ENCODE measurements at places on chromosomes 4 and X.

GRCh38 chr4:77433418-77433733, 172.2 kb upstream of the CXCL13 start:
- DNase-seq: peak; percentile 70

DNA sequence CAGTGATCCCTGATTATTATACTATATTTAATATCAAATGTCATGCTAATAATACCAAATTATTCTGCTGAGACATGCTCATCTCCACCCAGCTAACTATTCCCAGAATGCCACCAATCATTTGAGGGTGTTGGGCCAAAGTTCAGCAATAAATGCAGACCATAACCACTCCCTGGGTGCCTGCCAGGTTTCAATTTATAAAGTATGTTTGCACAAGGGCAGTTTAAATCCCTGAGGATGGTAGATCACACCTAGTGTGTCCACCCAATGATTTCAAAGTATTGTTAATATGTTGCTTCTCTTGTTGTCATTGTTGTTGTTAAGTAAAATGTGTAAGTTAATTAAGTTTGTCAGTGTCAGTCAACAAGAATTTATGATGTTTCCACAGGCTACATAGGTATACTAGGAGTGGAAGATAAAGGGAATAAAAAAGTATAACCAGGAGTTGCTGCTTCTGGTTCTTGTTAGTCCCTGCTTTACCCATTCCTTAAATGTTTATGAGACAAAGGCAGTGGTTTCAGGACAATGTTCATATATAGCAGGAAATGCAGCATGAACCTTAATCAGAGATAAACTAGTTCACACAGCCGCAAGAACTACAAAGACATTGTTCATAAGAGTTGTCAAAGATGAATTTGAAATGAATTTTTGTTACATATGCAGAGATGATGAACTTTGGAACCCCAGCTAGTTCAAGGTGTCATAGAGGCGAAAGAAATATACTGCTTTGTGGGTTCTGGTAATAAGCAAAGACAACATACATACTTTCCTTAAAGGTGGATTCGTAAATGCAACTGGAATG, 25.5 kb downstream of the HPGD start:
- DNase-seq: no peak

- no peak for DNase-seq
These were observed 355.9 kb downstream of the BCOR start for GRCh38 chrX:39741904-39742303.

DNA sequence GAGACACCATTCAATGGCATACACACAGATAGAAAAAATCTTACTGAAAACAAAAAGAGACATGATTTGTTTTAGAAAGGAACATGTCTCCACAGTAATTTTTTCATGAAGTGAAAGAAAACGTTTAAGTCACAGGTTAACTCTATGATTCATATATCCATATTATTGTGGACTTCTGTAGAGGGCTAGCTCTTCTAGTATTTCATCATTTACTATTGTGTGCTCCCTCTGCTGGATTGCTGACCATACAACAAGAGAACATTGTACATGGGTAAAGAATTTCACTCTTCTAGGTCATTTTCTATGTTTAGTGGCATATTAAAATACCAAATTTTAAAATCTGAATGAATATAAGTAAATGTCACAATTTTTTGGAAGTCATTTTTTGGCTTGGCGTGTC, 91.8 kb upstream of the POU3F4 start:
- DNase-seq: peak; percentile 6

DNA sequence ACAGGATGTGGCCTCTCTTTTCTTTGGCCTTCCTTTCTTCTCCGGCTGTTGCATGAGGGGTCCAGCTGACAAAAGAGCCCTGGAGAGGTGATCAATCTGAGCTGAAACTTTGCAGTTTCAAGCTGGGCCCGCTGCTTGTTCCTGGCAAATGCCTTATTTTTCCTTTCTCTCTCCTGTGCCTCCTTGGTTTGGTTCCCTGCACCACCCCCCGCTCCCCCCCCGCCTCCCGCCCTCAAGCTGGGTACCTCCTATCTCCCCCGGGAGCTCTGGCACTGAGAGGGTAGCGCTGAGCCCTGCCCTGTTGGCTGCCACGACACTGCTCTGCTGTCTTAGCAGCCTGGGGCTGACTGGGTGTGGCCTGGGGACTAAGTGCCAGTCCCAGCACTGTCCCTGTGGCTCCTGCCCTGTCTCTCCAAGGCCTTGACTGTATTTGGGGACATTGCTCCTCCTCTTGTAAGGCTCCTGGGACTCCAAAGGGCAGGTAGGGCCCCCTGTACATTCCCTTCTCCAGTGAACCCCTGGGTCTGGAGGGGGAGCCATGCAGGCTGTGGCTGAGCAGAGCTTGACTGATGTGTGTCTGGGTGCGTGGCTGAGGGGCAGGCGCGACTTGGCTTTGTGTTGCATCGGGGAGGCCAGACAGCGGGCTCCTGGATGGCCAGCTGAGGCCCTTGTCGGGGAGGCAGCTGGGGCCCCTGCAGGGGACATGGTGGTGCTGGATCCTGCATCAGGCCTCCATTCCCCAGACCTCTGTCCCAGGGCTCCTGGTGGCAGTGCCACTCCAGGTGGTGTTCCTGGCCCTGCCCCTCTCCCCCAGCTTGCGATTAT, 1.1 kb downstream of the PLXNA3 start:
- no peak for DNase-seq

- DNase-seq: peak; percentile 66
These were observed 162.5 kb upstream of the MED14 start for GRCh38 chrX:40897718-40898270.

GRCh38 chr4:153619811-153620210, 64.3 kb upstream of the TLR2 start:
- no peak for DNase-seq

DNA sequence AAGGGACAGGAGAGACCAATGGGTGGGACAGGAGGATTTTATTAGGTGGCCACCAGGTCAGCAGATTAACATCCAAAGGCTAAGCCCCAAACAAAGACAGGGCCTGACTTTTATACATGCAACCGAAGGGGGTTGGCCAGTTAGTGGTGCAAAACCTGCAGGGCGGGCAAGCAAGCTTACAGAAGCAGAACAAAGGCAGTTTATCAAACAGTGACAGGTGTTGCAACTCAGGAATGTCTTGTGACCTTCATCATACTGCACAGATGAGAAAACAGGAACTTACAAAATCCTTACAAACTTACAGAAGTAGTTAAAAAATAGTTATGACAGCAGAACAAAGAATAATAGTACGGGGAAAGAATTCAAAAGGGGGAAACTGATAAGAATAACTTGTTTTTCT, 708.1 kb downstream of the GLUD2 start:
- DNase-seq: peak; percentile 15

- DNase-seq: peak; percentile 75
These were observed 342.7 kb upstream of the PABPC4L start for GRCh38 chr4:134544303-134544770.

DNA sequence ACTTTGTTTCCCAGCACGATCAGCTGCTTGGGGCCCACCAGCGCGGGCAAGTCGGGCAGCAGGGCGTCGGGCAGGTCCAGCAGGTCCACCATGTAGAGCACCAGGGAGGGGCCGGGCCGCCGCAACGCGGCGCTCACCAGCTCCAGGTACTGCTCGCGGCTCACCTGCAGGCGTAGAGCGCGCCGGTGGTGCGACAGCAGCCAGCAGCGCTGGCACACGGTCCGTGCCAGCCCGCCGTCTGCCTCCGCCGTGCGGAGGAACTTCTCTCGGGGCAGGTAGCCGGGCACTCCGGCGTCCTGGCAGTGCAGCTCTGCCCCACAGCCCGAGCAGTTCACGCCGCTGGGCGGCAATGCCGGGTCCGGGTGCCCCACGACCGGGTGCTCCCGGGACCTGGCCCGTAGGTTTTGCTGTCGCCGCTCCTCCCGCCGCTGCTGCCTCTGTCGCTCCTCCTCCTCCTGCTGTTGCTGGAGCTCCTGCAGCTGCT, 527 bp downstream of the NOA1 start:
- DNase-seq: peak; percentile 60

DNA sequence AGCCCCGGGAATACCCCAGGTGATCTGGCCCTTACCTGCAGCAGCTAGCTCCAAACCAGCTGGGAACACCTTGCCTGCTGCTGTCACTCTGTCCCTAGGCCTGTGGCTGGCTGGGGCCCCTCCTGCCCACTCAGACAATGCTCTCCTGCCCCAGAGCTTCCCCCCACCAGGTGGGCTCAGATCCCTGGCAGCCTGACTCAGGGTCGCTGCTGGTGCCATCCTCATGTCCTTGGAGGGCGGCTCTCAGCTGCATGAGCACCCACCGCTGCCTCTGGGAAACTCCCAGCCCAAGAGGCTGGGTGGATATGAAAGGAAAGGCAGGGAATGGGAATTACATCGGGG, 15.8 kb downstream of the C4orf50 start:
- DNase-seq: no peak

- DNase-seq: no peak
These were observed 106.0 kb downstream of the ARHGAP10 start for GRCh38 chr4:147837854-147838253.

DNA sequence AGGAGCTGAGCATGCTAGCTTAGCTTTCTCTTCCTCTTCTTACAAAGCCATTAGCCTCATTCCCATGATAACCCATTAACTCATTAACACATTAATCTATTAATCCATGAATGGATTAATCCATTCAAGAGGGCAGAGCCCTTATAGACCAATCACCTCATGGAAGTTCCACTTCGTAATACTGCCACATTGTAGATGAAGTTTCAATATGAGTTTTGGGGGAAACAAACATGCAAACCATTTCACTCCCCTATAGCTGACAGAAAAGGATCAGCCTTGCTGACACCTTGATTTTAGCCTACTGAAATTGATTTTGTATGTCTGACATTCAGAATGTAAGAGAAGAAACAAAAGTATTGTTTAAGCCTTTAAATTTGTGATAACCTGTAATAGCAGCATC, 251.8 kb upstream of the GALNTL6 start:
- DNase-seq: no peak

DNA sequence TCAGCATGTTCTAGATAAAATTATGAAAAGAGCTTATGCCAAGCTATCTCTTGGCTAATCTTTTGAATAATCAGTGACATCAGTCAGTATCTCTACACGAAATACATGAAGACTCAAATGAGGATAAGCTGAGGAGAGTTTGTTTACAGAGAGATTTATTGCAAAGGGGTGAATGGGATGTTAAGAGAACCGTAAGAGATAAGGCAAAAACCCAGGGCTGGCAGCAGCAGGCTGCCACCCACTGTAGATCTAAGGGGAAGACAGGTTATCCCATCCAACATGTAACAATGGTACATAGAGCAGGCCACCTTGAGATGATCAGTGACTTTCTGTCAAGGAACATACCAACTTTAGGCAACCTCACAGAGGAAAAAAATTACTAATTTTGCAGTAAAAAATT, 432.1 kb upstream of the NR3C2 start:
- no peak for DNase-seq

DNA sequence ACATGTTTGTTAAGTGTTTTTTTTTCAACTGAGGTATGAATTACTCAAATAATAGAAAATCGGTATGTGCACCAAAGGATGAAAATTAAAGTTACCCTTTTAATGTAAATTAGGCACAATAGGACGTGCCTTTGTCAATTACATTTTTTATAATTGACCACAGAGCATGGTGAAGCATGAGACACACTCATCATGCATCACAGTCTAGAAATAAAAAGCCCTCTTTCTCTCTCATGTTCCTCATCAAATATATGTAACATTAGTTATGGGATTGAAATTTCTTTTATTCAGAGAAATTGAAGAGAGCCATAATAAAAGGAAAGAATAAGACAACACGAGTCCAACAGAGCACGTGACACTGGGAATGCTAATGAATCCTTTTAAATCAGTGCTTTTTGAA, 3.5 kb downstream of the GNRHR start:
- no peak for DNase-seq

- DNase-seq: no peak
These were observed 251.6 kb downstream of the USP46 start for GRCh38 chr4:52407545-52407944.

GRCh38 chr4:13142726-13143125, 341.4 kb downstream of the RAB28 start:
- no peak for DNase-seq

DNA sequence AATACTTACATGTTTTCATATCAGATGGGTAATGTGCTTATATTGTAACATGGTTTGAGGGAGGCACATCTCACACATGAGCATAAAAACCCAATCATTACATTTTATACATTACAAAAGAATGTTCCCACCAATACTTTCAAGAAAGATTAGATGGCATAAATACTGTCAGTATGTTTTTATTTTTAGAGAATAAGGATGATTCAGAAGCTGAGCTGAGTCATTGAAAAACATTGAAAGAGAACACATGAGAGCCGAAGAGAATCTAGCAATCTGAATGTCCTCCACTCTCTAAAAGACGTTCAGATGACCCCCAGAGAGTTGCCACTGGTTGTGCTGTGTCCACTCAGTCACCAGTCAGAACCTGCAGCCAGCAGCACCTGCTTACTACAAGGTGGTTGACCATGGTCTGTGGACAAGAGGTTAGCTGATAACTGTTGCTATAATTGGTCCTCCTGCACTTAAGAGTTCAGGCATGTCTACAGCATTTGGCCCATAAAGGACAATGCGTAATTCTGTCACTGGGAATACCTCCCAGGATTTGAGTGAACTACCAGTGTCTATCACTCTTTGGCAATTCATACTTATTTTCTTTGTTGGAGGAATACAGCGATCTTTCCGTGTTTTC, 382.2 kb upstream of the IGFBP7 start:
- no peak for DNase-seq

GRCh38 chr4:144970597-144970996, 127.4 kb downstream of the ANAPC10 start:
- no peak for DNase-seq

GRCh38 chr4:4645743-4646142, 103.9 kb upstream of the STX18 start:
- DNase-seq: no peak

DNA sequence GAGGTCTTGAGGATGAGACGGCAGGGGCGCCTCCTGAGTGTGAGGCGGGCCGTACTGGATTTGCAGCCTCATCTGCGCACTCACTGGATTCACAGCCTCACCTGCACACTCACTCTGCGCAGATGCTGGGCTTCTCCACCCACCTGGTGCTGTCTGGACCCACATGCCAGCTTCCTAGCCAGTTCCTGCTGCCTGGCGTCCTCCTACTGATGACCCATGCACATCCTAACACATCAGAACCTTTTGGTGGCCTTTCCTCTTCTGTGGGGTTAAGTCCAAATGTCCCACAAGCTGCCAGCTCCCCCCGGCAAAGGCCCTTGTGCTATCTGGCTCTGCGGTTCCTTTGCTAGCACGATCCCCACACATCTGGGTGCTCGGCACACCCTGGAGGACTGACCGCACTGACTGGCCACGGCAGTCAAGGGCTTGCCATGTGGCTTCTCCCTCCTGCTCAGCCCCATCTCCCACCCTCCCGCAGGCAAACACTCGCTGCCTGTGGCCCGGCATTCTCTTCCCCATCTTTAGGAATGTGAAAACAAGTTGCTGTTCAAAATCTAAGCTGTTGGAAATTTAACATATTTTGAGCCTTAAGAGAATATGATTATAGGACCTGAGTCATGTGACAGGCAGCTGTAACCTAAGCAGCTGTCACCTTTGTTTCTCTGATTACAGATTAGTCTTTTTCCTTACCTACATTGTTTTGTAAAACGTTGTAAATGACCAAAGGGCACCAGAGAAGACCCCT, 39.4 kb upstream of the AFAP1 start:
- no peak for DNase-seq

GRCh38 chr4:143186212-143186611, 1.5 kb downstream of the USP38 start:
- DNase-seq: no peak

All from common myeloid progenitor, CD34-positive (primary cell).